ENCODE measurements at places on chromosomes 4 and X. TPM values are rescaled to one million over a fixed set of nuclear protein-coding genes. Genes with fewer than 3 reads are reported as not detected.

DNA sequence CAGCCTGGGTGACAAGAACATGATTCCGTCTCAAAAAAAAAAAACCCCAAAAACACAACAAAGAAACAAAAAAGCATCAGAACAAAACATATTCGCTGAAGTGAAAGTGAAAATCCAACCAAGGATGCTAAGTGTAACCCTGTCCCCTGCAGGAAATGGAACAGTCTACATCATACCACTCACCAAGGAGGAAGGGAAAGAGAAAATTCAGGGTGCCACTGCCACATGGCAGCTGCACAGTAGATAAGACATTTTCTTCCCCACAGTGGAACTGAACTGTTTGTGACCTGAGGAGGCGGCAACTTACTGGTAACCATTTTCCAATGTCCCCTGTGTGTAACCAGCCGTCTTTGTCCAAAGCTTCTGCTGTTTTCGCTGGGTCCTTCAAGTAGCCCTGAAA is 28.2 kb upstream of the CENPU start:
- no peak for DNase-seq

- no peak for DNase-seq
Measured at GRCh38 chrX:150371877-150372276, 8.8 kb downstream of the MAMLD1 start.

DNA sequence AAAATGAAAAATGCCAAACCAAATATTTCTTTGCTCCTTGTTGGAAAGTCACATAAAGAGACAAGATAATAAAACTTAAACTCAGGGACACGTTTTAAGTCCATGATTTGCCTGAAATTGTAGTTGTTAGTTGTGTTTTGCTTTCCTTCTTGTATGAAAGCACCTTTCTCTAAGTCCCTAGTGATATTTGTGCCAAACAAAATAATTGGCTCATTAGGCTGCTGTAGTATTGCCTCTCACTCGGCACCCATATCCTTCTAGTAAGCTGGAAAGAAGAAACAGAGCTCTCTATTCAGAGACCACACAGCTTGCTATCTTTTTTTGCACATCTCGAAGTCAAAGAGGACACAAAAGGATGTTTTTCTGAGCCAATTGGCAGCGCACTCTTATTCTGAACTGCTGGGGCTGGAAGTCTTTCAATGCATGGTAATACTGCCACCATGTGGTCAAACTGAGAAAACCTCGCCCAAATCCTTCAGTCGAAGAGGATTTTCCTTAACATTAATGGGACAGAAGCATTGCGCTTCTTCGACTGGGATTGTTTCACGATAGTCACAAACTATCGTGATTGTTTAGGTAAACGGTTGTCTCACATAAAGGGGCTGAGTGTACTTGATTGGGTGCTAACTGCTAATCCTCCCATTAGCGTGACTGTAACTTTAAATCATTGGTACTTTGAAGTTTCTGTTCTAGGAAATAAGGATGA is 571.9 kb upstream of the LCORL start:
- DNase-seq = peak; percentile 80

- DNase-seq = no peak
Measured at GRCh38 chr4:66972087-66972486, 573.2 kb downstream of the CENPC start.

DNA sequence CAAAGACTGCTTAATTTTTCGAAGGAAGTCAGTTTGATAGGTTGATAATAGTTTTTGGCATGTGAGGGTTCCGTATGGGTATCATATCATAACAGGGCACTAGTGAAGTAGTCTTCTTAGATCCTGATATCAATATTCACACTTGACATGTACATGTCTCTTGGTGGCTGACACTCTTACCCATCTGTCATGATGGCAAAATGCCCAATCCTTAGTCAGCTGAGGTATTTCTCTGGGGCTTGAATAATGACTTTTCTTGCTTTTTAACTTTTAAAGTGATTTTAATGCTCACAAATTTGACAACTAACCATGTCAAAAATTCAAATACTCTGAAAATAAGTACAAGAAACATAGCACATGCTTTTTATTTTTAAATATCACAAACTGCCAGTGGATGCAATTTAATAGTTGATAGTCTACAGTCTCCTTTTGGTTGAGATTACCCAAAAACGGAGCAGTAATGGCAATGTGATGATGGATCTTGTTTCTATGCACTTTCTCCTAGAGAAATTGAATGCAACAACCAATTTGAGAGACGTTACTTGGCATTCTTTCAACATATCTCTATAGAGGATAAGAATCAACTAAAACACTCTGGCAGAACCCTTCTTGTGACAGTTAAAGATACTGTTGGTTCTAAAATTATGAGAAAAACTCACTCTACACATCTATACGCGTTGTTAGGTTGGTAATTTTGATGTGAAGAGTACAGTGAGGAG is 552.9 kb upstream of the PABPC4L start:
- DNase-seq = no peak

The MMAA gene
- 5.6 TPM for total RNA-seq

- no peak for DNase-seq
Measured at GRCh38 chrX:19907794-19908193, 20.4 kb upstream of the SH3KBP1 start.

The CFAP99 gene
- total RNA-seq = 0.12 TPM

The ZDHHC15 gene
- total RNA-seq = not detected

DNA sequence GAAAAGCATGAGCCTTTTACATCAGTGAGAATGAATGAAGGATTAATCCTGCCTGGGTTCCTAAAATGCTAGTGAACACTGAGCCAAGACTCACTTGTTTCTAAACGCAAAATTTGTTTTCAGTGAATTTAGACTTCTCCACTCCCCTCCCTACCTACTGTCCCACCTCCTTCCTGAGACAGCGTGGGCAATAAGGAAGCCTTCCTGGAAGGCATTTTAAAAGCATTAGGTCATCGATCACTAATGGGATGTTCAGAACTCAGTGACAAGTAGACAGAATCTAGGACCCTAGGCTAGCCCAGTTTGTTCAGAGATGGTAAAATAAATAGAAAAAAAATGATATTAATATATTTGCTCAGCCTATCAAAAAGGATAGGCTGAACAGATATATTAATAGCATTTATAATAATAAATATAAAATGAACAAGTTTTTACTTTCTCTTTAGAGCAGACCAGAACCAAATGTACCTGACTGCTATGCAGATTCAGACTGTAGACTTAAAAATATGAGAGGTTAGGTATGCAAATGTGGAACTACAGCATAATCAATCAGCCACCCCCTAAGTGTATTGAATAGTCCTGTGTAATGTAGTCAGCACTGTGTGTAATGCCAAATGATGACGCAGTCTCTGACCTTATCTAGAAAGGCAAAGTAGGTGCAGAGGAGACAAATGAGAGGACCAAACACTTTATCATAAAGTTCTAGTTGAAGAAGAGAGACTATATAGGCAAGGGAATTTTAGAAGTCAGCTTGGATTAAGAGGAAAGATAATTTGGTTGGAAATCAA is 331.1 kb downstream of the GPAT3 start:
- no peak for DNase-seq

The GAGE13 gene
- not detected for total RNA-seq
